ENCODE measurements at places on chromosomes 16 and 17. TPM values are rescaled to one million over a fixed set of nuclear protein-coding genes. Genes with fewer than 3 reads are reported as not detected.

FOXN1 gene
- not detected for total RNA-seq

PKMYT1 gene
- 6.9 TPM for total RNA-seq

UBE2O gene
- 25.9 TPM for total RNA-seq

CHD9NB gene
- total RNA-seq: 2.6 TPM

KRT40 gene
- not detected for total RNA-seq

HBQ1 gene
- total RNA-seq: not detected

KCNJ16 gene
- total RNA-seq: not detected

TMC8 gene
- not detected for total RNA-seq

GPR179 gene
- under 0.01 TPM for total RNA-seq

PIK3R5 gene
- total RNA-seq: under 0.01 TPM

CXCL16 gene
- 0.64 TPM for total RNA-seq

PRSS21 gene
- 0.32 TPM for total RNA-seq
